ENCODE measurements at places on chromosomes 13 and 19.

DNA sequence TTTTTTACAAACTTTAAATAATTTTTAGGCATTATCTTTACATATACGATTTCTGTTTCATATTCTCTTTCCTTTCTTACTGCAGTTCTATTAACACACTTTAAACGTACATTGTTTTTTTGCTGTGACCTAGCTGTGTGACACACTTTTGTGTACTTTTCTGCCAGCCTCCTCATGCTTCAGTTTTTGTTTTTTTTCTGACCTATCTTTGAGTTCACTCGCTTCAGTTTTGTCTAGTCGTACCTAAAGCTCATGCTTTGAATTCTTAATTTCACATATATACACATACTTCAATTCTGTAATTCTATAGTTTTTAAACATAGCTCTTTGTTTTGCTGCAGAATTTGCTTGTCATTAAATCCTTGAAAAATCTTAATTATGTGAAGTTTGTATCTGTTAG is 150.4 kb downstream of the PDS5B start:
- no peak for DNase-seq

DNA sequence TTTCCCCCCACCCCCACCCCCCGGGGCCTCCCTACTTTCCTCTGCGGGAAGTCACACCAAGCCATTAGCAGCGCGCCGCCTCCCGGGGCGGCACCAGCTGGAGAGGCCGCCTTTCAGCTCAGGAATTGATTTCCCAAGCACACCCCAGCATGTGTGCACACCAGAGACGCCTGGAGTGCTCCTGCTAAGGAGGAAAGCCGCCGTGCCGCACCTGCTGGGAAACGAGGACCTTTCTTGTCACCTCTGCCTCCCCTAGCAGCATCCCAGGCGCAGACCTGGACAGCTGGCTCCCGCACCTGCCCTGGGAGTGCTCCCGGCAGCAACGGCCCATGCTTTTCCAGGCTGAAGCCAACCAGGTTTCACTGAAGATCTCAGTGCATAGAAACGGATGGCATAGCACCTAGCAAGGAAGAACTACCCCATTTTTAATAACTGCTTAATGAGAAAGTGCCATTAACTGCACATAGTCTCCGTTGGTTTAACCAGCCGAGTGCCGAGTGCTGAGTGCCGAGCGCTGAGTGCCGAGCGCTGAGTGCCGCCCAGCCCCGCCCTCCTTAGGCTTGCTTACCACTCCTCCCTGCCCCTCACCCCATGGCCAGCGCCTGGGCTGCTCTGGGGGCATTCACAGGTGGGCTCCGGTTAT is 165.0 kb downstream of the USP12 start:
- DNase-seq: no peak

- no peak for DNase-seq
Measured at GRCh38 chr13:105007166-105007808, 1528.2 kb downstream of the EFNB2 start.

GRCh38 chr19:57321116-57321515 is 844 bp downstream of the ZNF543 start:
- DNase-seq: no peak

DNA sequence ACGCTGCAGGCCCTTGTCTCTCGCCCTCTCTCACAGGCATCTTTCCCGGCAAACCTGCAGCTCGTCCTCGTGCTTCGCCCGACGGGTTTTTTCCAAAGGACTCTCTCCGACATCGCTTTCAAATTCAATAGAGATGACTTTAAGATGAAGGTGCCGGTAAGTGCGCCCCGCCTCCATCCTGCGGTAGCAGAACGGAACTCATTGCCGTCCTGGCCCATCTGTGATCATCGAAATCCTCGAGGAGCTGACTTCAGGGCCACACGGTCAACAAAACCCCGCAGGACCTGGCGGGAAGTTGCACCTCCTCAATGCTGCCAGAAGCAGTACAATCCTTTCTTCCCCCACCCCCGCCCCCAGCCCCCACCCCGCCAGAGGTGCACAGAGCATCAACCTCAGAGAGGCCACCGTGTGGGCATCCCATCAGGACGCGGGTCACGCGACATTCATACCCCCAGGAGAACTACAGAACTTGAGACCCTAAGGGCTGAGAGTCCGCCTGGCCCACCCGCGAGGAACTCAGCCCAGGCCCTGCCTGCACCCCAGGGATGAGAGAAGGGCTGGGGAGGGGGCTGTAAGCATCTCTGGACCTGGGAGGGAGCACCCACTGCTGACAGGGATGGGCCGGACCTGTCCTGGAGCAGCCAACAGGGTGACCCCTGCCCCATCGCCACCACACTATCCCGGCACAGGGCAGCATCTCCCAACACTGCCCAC is 44.9 kb upstream of the F7 start:
- no peak for DNase-seq

GRCh38 chr19:14940266-14940665 is 1.0 kb upstream of the OR7C2 start:
- no peak for DNase-seq

GRCh38 chr19:49418511-49418910 is 4.7 kb downstream of the PTH2 start:
- no peak for DNase-seq

DNA sequence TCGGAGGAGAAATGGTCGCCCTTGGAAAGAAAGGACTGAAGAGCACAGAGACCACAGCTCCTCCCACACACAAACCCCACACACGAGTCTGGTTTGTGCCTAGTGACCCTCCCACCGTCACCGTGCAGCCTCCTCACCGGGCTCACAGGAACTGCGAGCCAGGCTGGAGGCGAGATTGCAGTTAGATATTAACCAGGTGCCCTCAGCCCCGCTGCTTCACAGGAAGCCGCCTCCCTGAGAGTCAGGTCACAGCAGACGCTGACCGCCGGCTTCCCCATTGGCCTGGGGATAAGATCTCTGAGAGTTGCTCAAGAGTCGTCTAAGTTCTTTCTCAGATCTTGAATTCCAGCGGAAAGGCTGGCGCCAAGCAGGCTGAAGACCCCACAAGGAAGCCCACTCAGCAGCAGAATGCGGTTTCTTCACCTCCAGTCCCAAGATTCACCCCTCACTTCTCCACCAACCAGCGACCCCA is 870 bp downstream of the ZNF44 start:
- no peak for DNase-seq

- no peak for DNase-seq
Measured at GRCh38 chr19:38734176-38734425, 10.2 kb downstream of the CAPN12 start.

- no peak for DNase-seq
Measured at GRCh38 chr13:29767006-29767405, 83.4 kb downstream of the UBL3 start.

DNA sequence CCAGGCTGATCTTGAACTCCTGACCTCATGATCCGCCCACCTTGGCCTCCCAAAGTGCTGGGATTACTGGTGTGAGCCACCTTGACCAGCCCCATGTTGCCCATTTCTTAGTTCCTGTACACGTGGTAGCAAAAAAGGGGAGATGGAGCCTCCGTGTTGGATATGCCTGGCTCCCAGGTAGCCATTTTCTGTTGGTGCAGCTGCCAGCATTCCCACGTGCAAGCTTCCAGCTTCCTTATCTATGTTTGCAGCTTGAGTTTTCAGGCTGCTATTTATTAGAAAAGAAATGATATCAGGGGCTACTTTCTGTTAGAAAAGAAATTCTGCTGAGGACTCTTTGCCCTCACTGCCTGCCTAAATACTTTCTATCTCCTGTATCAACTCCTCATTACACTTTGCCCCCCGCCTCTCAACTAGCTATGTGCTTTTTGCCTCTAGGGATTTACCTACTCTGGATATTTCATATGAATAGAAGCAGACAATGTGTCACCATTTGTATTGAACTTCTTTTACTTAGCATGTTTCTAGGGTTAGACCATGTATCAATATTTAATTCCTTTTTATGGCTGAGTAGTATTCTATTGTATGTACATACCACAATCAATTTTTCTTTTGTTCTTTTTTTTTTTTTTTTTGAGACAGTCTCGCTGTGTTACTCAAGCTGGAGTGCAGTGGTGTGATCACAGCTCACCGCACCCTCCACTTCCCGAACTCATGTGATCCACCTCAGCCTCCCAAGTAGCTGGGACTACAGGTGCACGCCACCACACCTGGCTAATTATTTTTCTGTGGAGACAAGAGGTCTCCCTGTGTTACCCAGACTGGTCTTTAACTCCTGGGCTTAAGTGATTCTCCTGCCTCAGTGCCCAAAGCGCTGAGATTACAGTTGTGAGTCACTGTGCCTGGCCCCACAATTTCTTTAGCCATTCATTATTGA is 3.4 kb upstream of the TMED1 start:
- DNase-seq: no peak
